IMR-90 (cell line): ENCODE measurements at places on chromosomes 4 and X. TPM values are rescaled to one million over a fixed set of nuclear protein-coding genes. Genes with fewer than 3 reads are reported as not detected.

The DIPK2B gene
- total RNA-seq: not detected in 2 replicates

The SYAP1 gene
- total RNA-seq: 35.0 and 55.0 TPM in 2 replicates

The PABPC5 gene
- 0.90 and 1.7 TPM in 2 replicates for total RNA-seq

The TMSB15C gene
- total RNA-seq: 2.0 and 5.8 TPM in 2 replicates

The MAGED4 gene
- 9.9 and 13.6 TPM in 2 replicates for total RNA-seq
